Epithelial cell of esophagus (primary cell): ENCODE measurements at places on chromosomes 12 and 14.
A peak's percentile ranks its signal among the peaks of the same experiment; 100 is the strongest.

GRCh38 chr12:113724794-113725556 lies 241.2 kb downstream of the RBM19 start:
- DNase-seq: no peak

- no peak for DNase-seq
Observed at GRCh38 chr12:23830210-23830609, 119.3 kb downstream of the SOX5 start.

- DNase-seq: peak; percentile 36
Observed at GRCh38 chr12:120361506-120362208, 7.3 kb downstream of the MSI1 start.

GRCh38 chr12:12028668-12029402 lies 41.9 kb upstream of the BCL2L14 start:
- DNase-seq: no peak

DNA sequence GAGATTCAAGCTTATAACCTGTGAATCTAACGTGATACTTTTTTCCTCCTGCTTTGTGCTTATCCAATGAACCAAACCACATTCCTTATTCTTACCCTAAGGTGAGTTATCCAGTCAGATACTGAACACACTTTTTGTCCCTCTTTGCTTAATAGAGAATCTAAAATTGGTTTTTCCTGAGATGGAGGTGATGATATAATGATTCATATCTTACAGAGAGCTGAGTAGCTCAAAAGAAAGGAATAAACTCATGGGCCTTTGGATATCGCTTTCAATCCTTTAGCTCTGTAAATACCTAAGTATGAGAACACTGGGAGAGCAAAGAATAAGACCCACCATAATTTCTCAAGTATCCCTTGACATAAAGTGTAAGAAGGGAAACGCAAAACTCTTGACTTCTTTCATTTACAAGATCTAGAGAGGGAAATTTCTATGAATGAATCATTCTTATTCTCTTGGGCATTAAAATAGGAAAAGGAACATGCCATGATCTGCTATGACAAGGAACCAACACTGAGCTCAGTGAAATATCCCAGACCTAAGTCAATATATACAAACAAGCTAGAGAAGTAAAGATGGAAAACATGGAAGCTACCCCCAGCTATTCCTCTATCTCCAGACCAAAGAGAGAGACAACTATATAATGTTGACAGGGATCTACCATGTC lies 81.8 kb upstream of the STAC3 start:
- DNase-seq: peak; percentile 50

DNA sequence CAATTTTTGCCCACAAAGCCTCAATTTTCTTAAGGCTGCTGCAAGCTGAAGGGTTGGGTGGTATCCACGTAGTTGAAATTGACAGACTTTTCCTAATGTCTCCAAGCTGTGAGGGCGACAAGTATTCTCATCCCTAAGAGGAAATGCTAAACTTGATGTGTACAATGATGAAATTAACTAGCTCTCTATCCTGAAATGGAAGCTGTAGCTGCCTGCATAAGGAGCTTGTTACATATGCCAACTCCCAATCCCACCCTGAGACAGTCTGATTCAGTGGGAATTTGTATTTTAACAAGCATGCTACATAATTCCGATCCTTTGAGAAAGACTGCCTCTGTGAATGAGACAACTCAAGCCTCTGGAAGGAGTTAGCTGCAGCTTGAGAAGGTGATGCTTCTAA lies 45.7 kb upstream of the MDM1 start:
- no peak for DNase-seq

DNA sequence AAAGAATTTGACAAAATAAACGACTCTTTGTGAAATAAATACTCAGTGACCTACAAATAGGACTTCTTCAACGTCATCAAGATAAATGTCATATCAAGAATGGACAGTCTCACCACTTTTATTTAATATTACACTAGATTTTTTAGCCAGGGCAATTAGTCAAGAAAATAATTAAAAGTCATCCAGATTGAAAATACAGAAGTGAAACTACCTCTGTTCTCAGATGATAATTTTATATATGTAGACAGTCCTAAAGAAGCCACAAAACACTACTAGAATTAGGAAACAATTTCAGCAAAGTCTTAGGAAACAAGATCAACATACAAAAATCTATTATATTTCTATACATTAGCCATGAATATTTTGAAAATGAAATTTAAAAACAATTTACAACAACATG lies 689.6 kb upstream of the SEL1L start:
- DNase-seq: no peak

- DNase-seq: peak; percentile 77
Observed at GRCh38 chr12:54958048-54958658, 26.4 kb downstream of the TESPA1 start.

GRCh38 chr12:76272287-76272686 lies 75.9 kb downstream of the BBS10 start:
- no peak for DNase-seq

DNA sequence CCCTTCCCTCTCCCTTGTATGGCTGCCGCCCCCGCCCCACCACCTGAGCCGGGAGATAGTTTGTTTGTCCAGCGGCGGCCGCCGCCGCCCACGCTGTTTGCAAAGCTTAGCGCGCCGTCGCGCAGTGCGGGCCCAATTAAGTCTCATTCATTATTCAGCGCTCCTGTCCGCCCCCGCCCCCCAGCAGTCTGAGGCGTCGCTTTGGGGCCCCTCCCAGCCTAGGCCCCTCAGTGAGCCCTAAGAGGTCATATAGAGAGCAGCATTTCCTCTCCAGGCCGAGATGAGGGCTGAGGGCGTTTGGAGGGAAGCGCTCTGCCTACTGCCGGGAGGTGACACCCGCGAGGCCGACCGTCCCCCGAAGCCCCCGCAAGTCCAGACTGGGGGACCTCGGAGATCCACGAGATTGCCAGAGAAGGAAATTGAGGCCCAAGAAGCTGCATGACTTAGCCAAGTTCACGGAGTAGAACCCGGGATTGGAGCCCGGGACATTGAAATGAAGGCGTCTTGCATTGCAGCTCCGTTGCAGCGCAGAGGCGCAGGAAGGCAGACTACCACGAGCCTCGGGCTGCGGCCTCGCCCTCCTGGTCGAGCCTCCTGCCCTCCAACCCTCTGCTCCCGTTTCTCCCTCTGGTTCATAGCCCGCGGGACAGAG lies at the start of gene DNAJC22:
Gene DNAJC22 (plus strand): TSS at position 230 of the 652 bp plus-strand sequence. CDS start 1,985 bp downstream, outside the sequence.
- no peak for DNase-seq

- DNase-seq: no peak
Observed at GRCh38 chr12:72313806-72314205, 41.6 kb downstream of the TRHDE start.

- DNase-seq: no peak
Observed at GRCh38 chr12:11568762-11569478, 80.6 kb upstream of the ETV6 start.

DNA sequence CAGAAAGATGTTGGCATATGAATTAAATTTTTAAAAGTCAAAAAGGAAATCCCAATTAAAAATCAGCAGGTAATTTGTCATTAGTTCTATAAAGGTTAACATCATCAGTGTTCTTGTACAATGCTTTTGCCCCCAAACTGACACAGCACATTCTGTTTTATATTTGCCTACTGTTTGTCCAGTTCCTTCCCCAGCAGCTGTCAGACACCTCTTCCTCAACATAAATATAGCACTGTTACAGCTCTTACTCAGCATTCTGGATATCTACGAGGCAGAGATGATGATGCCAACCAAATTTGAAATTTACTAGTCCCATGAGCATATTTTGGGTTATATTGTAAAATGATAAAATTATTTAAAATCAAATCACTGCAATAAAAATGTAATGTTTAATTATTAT lies 124.6 kb downstream of the SINHCAF start:
- DNase-seq: no peak

DNA sequence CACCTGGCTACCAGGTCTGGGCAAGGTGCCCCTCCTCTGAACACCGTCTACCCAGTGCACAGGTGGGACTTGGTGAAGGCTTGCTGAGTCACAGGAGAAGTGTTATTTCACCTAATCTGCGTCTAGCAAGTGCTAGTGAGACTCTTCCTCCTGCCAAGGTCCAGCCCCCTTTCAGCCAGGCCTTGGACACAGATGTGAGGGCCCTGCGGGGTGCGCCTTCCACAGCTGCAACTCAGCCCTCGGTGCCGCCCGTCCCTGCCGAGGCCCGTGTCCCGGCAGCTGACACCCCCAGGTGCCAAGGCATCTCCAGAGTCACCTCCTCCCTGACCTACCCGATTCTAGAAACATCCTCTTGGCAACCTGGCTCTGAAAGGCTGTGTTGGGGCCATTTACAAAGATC lies 55.1 kb downstream of the PRIMA1 start:
- no peak for DNase-seq

- DNase-seq: no peak
Observed at GRCh38 chr14:86541972-86542371, 1012.0 kb downstream of the FLRT2 start.

DNA sequence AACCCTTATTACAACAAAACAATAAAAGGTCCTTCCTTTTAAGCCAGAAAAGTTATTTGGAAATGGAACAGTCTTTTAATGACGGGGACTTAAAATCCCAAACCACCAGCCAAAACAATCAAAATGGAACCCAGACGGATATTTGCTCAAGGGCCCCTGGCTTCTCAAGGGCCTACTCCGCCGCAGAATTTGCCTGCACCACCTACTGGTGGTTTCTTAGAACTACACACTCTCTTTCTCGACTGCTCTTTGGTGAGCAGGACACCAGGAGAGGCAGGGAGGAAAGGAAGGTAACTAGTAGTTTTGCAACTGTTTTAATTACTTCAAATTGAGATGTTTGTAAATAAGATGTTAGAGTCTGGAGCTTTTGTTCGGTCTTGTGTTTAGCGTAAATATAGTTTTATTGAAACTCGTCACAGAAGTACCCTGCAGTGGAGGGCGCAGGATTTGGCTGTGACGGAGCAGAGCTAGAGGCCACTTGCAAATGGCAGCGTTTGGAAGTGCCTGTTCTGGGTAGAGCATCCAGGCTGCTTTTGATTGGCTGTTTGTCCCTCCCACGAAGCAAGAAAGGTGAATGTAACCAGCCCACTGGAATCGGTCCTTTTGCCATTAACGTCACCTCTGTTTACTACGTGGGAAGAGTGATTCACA lies 238.5 kb downstream of the CACNA1C start:
- peak; percentile 14 for DNase-seq

DNA sequence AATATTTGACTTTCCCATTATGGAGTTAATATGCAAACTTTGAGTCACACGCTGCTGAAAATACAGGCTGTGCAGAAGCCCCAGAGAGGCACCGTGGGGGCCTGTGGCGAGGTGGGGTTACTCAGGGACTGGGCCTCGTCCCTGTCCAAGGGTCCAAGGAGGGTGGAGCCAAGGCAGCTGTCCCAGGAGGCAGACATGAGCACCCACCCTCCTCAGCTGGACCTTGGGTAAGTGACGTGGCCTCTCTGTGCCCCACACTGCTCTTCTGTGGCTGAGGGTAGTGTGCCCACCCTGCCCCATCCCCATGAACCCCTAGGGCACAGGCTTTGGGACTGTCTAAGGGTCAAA lies 39.4 kb downstream of the FAM222A start:
- no peak for DNase-seq

DNA sequence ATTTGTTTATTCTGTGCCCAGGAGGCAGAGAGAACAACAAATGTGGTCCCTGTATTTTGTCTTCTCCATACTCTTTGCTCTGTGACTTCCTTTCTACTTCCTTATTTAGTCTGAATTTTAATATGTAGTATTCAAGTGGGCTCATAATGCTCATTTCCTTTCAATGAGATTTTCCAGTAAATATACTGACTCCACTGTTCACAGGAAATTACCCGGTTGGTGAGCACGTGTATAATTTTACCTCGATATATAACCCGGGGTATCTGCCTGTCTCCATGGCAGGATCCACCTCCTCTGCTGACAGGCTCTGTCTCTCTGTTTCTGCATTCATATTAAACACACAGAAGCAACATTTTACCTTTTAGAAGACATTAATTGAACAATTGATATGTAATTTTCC lies 166.0 kb downstream of the SLC38A4 start:
- DNase-seq: no peak

DNA sequence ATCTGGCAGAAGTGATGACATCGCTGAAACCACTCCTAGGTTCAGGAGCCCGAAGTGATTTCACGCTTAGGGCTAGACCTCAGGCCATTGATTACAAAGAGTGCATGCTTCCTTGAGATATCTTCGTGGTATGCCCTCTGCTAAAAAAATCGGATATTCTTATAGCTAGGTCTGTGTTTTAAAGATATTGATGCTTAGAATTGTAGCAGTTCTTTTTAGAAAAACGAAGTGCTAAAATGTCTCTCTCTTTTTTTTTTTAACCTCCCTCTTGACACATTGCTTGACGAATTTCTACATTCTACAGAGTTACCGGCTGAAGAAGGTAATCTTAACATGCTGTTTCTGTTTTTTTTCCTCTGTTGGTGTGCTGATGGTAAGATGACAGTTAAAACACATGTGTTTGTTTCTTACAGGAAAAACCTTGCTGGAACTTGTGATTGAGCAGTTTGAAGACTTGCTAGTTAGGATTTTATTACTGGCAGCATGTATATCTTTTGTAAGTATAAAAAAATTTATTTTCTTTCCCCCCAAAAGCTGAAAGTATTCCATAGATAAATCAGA lies 1.3 kb downstream of the ATP2A2 start:
- DNase-seq: peak; percentile 48

DNA sequence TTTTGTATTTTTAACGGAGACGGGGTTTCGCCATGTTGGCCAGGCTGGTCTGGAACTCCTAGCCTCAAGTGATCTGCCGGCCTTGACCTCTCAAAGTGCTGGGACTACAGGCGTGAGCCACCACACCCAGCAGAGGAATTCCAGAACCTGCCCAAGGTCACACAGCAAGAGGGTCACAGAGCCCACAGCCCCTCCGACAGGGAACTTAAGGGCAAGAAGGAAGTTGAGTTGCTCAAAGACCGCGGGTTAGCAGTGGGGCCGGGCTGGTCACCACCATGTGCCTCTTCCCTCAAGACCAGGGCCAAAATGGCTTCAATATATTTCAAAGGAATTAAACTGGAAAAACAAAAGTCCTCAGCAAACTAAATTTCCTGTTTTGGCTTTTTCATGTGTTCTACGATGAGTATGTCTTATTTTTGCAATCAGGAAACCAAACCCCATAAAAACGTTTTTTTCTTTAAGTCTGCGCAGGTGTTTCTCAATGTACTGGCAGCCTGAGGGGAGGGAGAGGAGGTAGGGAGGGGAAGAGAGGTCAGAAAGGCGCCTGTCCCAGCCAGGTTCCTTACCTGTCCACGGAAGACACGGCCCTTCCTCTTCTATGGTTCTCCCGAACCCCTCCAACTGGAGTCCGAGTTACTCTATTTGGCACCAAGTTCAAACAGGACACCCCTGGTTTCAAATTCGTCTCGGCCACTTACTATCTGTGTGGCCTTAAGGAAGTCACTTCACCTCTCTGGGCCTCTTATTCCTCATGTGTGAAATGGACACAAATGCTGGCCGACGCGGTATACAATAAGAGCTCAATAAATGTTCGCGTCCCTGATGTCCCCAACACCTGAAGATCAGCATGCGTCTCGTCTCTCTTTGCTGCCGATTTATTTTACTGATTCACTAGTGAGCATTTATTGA lies 778 bp downstream of the SLC8B1 start:
- peak; percentile 30 for DNase-seq

GRCh38 chr12:109223868-109224267 lies 85.2 kb downstream of the FOXN4 start:
- no peak for DNase-seq

GRCh38 chr12:65672441-65672840 lies 151.8 kb upstream of the HMGA2 start:
- DNase-seq: peak; percentile 32

GRCh38 chr12:89345830-89346740 lies 6.2 kb downstream of the DUSP6 start:
- DNase-seq: peak; percentile 68
